ENCODE measurements at places on chromosomes 1 and 21. TPM values are rescaled to one million over a fixed set of nuclear protein-coding genes. Genes with fewer than 3 reads are reported as not detected.

Gene INTS3
- 78.4 TPM for total RNA-seq

Gene TNNT2
- total RNA-seq, result not detected

Gene PHC2
- 155 TPM for total RNA-seq

Gene TTC34
- 2.4 TPM for total RNA-seq

GRCh38 chr21:38166173-38166535 lies 90.6 kb upstream of the KCNJ15 start:
- H3K27ac ChIP-seq, result no peak overlapping the region
- DNase-seq, result no peak
- H3K27me3 ChIP-seq, result no peaks in the 10 kb centered on the region
- no peaks in the 10 kb centered on the region for H3K36me3 ChIP-seq

DNA sequence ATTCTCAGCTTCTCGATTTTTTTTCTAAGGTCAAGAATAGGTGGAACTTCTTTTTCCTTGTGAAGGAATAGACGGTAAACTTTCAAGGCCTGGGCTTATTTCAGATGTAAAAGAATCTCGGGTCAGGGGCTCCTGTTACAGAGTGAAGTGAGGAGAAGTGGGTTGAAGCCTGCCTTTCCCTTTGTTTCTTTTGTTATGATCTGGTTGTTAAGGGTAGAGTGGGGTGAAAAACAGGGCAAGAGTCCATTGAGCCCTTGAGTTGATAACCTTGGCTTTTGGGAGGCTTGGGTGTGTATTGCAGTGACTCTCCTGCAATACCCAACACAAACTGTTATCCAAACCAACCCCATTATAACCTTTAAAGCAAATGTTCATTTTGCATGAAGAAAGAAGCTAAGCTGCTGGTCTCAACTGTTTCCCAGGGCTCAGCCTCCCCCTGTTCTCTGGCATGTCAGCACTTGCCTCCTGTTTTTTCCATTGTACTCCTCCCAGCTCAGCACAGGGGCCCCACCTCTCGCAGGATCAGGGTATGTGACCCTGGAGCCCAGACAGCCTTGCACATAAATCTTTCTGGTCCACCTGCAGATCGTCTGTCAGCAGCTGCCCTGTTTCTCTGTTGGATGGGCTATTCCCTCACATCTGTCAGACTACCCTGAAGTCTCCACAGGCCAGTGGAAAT lies 102.4 kb downstream of the CACHD1 start:
- no peaks in the 10 kb centered on the region for H3K36me3 ChIP-seq
- DNase-seq, result no peak
- H3K4me1 ChIP-seq, result peaks cover 55% of the 10 kb centered on the region
- H3K27me3 ChIP-seq, result no peaks in the 10 kb centered on the region
- peak overlapping the region; percentile 69 for H3K27ac ChIP-seq

DNA sequence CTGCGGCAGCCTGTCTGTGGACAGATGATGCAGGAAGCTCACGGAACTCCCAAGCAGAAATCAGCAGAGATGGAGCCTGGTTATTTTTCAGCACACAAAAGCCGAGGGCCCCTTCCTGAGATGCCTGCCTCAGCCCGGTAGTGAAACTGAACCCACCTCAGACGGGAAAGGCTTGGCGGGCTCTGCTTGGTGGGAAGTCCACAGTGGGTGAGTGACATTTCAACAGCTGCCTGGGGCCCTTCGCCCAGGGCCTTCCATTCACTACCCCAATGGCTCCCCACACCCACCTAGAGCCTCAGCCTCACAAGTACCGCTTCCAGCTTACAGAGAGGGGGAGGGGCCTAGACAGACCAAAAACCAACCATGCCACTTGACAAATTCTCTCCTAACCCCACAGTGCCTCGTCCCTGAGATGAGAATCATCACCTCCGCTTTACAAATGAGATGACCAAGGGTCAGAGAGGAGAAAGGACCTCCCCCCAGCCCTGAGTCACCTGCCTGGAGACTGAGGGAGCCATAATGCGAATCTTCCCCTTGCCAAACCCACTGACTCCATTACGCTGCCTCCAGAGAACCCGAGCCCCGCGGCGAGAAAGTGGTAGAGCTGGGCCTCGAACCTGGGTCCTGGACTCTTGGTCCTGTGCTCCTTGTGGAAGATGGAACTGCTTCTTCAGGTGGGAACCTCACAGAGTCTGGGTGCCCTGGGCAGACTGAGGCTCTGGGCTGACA lies 3.4 kb upstream of the ECE1 start:
- DNase-seq, result no peak
- H3K27ac ChIP-seq, result peak overlapping the region; percentile 92
- peaks cover 2% of the 10 kb centered on the region for H3K36me3 ChIP-seq
- H3K27me3 ChIP-seq, result peaks cover 11% of the 10 kb centered on the region
- peak overlapping the region; percentile 59 for H3K4me3 ChIP-seq

DNA sequence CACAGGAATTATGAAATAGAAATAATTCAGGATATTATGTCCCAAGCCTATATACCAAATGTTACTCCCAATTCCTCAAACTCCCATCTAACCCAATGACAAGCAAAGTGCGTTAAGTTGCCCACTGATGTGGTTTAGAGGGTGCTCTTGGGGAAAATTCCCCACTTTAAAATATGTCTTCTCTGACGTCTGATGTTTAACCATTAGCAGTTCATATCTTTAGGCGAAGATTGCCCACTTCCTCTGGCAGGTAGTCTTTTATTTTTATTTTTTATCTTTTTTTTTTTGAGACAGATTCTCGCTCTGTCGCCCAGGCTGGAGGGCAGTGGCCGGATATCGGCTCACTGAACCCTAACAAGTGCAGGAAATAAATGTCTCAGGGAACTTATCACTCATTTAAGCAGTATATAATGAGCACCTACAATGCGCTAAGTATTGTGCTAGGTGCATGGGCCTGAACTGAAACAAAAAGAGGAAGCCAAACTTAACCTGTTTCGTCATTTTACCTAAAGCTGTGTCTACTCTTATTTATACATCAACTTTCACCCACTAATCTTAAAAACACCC lies 1.3 kb upstream of the LYST start:
- H3K27me3 ChIP-seq, result peaks cover 30% of the 10 kb centered on the region
- no peak for DNase-seq
- H3K36me3 ChIP-seq, result no peaks in the 10 kb centered on the region
- H3K27ac ChIP-seq, result no peak overlapping the region
- H3K4me1 ChIP-seq, result peaks cover 24% of the 10 kb centered on the region

- no peak overlapping the region for H3K4me3 ChIP-seq
- no peak for DNase-seq
- H3K27me3 ChIP-seq, result no peaks in the 10 kb centered on the region
- H3K4me1 ChIP-seq, result peaks cover 13% of the 10 kb centered on the region
- H3K36me3 ChIP-seq, result no peaks in the 10 kb centered on the region
Measured at GRCh38 chr1:29323636-29324035, 87.3 kb downstream of the PTPRU start.

DNA sequence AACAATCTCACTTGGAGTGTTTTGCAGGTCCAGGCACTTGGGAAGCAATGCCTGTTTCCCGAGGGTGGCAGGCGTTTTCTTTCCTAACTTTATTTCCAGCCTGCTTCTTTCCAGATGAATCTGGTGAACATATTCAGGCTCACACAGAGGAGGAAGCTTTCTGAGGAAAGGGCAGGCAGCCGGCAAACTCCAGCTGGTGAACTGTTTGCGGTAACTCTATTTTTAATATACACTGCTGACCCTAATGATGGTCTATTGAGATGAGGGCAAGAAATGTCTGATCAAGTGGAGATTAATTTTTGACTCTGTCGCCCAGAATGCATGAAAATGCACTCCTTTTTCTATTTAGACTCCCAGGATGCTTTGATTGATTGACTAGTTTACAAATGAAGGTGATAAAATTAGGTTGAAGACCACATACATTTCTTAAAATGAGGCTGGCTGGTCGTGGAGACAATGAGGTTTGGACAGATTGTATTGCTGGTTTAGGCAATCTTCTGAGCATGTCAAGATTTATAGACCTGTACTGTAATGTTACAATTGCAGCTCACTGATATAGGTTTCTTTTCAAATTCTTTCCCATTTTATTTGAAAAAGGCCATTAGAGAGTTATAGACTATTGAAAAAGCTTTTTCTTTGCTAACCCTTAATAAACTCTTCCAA lies 153.8 kb downstream of the ATG4C start:
- no peak for DNase-seq
- no peaks in the 10 kb centered on the region for H3K4me1 ChIP-seq
- H3K36me3 ChIP-seq, result no peaks in the 10 kb centered on the region
- H3K27ac ChIP-seq, result no peak overlapping the region

GRCh38 chr1:160171980-160172379 lies 18.4 kb upstream of the CASQ1 start:
- peak overlapping the region; percentile 1 for H3K4me3 ChIP-seq
- DNase-seq, result no peak
- no peaks in the 10 kb centered on the region for H3K27me3 ChIP-seq
- H3K27ac ChIP-seq, result peak overlapping the region; percentile 46

- no peak overlapping the region for H3K27ac ChIP-seq
- no peak overlapping the region for H3K4me3 ChIP-seq
- no peak for DNase-seq
- no peaks in the 10 kb centered on the region for H3K36me3 ChIP-seq
- H3K27me3 ChIP-seq, result no peaks in the 10 kb centered on the region
- no peaks in the 10 kb centered on the region for H3K4me1 ChIP-seq
Measured at GRCh38 chr1:143748906-143749305, 222.9 kb downstream of the FAM72C start.

GRCh38 chr1:61254634-61255357 lies 172.4 kb downstream of the NFIA start:
- no peak overlapping the region for H3K27ac ChIP-seq
- H3K4me1 ChIP-seq, result peaks cover 23% of the 10 kb centered on the region
- no peak overlapping the region for H3K4me3 ChIP-seq
- no peaks in the 10 kb centered on the region for H3K27me3 ChIP-seq
- H3K36me3 ChIP-seq, result no peaks in the 10 kb centered on the region

DNA sequence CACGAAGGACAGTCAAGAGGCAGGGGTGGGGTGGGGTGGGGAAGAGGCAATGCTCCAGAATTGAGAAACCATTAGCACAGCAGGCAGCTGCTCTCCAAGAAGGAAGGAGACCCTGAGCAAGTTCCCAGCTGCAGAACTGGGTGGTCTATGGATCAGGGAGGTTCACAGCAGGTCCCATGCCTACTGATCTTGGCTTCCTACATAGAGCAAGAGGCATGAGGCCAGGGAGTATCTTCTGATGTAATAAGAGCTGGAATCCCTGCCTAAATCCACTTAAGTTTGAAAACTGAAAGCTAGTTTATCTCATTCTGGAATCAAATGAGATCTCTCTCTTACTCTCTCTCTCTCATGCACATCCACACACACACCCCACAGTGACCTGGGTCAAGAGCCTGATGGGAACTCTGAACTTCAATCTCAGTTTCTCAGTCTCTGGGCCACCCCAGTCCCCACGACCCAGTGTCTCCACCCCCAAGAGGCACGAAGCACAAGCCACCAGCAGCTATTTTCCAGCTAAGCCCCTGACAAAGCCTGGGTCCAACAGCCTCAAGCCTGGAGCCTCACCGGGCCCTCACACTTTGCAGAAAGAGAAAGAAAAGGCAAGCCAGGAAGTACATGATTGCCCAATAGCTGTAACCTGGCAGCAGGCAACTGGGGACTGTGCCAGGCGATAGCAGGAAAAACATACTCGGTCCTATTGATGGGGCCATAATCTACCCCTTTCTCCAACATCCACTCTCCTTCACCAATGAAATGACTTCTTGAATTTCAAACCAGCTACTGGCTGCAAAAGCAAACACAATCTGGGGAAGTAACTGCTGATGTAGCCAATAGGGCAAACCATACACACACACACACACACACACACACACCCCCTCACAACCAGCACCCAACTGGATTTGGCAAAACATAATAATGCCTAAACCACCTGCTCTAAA lies 2.2 kb downstream of the NUAK2 start:
- no peak for DNase-seq
- H3K27me3 ChIP-seq, result no peaks in the 10 kb centered on the region
- peak overlapping the region; percentile 86 for H3K27ac ChIP-seq
- H3K36me3 ChIP-seq, result peaks cover 2% of the 10 kb centered on the region

- H3K36me3 ChIP-seq, result no peaks in the 10 kb centered on the region
- peaks cover 72% of the 10 kb centered on the region for H3K27me3 ChIP-seq
- no peak for DNase-seq
- H3K27ac ChIP-seq, result no peak overlapping the region
Measured at GRCh38 chr1:115336741-115337140, 1.3 kb downstream of the NGF start.

DNA sequence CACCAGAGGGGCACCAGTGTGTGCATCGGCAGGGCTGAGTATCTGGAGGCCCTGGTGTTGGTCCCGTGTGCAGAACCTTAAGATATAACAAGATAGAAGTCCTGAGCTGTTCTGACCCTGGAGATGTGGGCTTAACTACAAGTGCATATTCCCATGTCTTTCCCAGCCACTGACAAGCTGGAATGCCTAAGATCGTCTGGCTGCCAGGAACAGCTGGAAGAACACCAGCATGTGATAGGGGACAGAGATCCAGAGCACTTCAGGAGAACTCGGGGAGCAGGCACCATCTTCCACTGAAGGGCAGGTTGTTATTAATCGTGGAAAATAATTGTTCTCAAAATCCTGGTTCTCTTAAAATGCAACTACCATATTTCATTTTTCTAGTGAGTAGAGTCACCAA lies 419.9 kb upstream of the RUNX1 start:
- no peaks in the 10 kb centered on the region for H3K4me1 ChIP-seq
- H3K27ac ChIP-seq, result no peak overlapping the region
- H3K27me3 ChIP-seq, result no peaks in the 10 kb centered on the region
- H3K4me3 ChIP-seq, result no peak overlapping the region
- H3K36me3 ChIP-seq, result no peaks in the 10 kb centered on the region

DNA sequence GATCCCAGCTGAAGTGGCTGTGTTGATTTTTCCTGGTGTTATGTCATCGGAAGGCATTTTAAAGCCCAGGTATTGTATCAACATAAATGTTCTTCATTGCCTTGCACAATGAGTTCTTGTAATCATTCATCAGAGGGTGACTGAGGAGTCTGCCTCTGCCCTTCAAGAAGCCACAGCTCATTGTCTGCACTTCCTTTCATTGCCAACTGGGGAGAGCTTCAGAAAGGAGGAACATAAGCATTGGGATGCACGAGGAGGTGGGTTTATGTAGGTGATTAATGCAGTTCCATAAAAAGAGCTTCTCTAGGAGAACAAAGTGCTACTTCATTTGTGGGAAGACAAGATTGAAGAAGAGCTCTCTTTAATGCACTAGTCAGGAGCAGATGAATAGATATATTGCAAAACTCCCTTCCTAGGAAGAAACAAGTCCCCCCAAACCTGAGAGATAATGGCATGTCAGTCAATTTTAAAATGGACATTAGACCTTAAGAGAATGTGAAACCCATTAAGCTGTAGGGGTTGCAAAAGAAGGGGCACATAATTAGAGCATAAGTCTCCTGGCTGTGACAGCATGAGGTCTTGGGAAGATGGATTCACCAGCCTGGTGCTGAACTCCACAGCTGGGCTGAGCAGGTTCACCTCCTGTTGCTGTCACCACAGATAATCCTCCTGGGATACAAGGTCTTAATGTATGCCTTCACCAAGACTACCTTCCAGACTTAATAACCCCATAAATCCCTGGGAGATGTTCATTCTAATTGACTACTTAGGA lies 124.6 kb downstream of the BACH1 start:
- peaks cover 18% of the 10 kb centered on the region for H3K4me1 ChIP-seq
- H3K27ac ChIP-seq, result peak overlapping the region; percentile 9
- no peak for DNase-seq
- no peak overlapping the region for H3K4me3 ChIP-seq
- H3K27me3 ChIP-seq, result no peaks in the 10 kb centered on the region
